ENCODE measurements at places on chromosomes 5 and 9. TPM values are rescaled to one million over a fixed set of nuclear protein-coding genes. Genes with fewer than 3 reads are reported as not detected.

LHX3 gene
- not detected for total RNA-seq

DRD1 gene
- total RNA-seq, result under 0.01 TPM

DMAC1 gene
- 8.7 TPM for total RNA-seq

OR13C9 gene
- not detected for total RNA-seq

ADAMTS13 gene
- 1.00 TPM for total RNA-seq

CCDC192 gene
- not detected for total RNA-seq

ADAM19 gene
- total RNA-seq, result 25.0 TPM

AGXT2 gene
- total RNA-seq, result not detected

GARIN3 gene
- total RNA-seq, result not detected

SPAAR gene
- 0.18 TPM for total RNA-seq

ITGA2 gene
- total RNA-seq, result 17.5 TPM

FIBCD1 gene
- total RNA-seq, result 1.5 TPM

IFNK gene
- not detected for total RNA-seq

CMBL gene
- 11.2 TPM for total RNA-seq

PCA3 gene
- not detected for total RNA-seq

TSC1 gene
- 26.5 TPM for total RNA-seq

EIF4EBP3 gene
- 1.7 TPM for total RNA-seq

ZMYND19 gene
- 17.9 TPM for total RNA-seq

TMEM232 gene
- 3.4 TPM for total RNA-seq

PTGDS gene
- 2.3 TPM for total RNA-seq

C9orf152 gene
- not detected for total RNA-seq

F2RL2 gene
- 5.4 TPM for total RNA-seq

DNM1 gene
- total RNA-seq, result 9.6 TPM

AGPAT2 gene
- total RNA-seq, result 46.8 TPM

NSUN2 gene
- 38.5 TPM for total RNA-seq

CDKN2A gene
- 9.5 TPM for total RNA-seq

CCNI2 gene
- total RNA-seq, result not detected

NRG2 gene
- total RNA-seq, result 0.28 TPM

TMEM215 gene
- total RNA-seq, result not detected

PRSS3 gene
- total RNA-seq, result 28.4 TPM
